ENCODE measurements at places on chromosomes 7 and 10. TPM values are rescaled to one million over a fixed set of nuclear protein-coding genes. Genes with fewer than 3 reads are reported as not detected.

The GNG11 gene
- total RNA-seq = 6.6 TPM

The CALML3 gene
- not detected for total RNA-seq

The GSDME gene
- total RNA-seq = 3.6 TPM

The FOXP2 gene
- 16.6 TPM for total RNA-seq

DNA sequence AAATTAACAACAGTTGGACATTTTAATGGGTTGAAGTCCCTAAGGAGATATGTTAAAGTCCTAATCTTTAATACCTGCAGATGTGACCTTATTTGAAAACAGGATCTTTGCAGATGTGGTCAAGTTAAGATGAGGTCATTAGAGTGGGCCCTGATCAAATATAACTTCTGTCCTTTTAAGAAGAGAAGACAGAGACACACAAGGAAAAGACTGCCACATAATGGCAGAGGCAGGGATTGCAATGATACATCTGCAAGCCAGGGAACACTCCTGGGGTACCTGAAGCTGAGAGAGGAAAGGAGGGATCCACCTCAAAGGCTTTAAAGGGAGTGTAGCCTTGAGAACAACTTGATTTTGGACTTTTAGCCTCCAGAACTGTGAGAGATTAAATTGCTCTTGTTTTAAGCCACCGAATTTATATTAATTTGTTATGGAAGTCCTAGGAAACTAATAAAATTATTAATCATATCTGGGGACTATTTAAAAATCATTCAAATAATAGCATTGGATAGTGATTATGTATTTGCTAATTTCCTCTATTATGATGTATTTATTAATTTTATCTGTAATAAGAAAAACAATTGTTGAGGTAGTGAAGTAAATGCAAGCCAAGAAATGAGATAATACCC is 700.0 kb upstream of the PCDH15 start:
- no peak overlapping the region for H3K27ac ChIP-seq
- H3K27me3 ChIP-seq = no peaks in the 10 kb centered on the region
- peak; percentile 13 for DNase-seq
- H3K4me3 ChIP-seq = no peak overlapping the region

GRCh38 chr7:114988026-114988425 is 66.1 kb downstream of the MDFIC start:
- H3K27me3 ChIP-seq = no peaks in the 10 kb centered on the region
- no peak overlapping the region for H3K4me3 ChIP-seq
- H3K36me3 ChIP-seq = no peaks in the 10 kb centered on the region
- DNase-seq = no peak

DNA sequence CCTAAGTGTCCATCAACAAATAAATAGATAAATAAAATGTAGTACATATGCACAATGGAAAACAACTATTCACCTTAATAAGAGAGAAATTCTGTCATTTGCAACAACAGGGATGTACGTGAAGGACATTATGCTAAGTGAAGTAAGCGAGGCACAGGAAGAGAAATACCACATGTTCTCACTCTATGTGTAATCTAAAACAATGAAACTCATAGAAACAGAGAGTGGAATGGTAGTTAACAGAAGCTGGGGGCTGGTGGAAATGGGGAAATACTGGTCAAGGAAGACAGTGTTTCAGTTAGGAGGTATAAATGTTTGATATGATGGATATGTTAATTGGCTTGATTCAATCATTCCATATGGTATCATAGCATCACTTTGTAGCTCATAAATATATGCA is 43.1 kb downstream of the ARL4A start:
- H3K27ac ChIP-seq = no peak overlapping the region
- no peak for DNase-seq
- H3K36me3 ChIP-seq = no peaks in the 10 kb centered on the region
- no peaks in the 10 kb centered on the region for H3K27me3 ChIP-seq
- H3K4me1 ChIP-seq = peaks cover 10% of the 10 kb centered on the region

DNA sequence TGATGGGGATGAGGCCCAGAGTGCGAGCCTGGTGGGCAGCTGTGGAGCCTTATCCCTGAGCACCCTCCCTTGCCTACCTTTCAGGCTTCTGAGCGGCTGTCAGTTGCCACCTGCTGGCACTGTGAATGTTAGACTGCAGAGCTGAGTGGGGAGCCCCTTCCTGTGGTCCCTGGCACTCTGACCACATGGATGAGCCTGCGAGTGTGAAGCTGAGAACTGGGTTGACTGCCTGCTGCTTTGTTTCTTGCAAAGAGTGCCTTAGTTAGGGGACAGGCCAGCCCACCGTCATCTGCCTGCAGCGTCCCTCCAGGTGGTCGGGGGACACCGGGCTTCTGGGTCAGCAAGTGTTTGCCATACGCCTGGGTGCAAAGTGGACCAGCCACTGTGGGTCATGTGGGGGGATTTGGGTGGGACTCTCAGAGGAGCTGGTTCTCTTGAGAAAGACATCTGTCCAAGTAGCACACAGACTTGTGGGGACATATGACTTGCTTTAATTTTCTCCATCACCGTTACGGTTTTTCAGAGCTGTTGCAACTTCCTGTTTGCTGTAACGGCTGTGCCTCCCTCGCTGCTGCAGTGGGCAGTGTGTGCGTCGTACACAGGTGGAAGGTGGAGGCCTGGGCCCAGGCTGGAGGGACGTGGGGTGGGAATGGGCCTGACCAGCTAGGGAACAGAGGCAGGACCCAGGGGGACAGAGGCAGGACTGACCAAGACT is 13.7 kb downstream of the INPP5A start:
- no peak overlapping the region for H3K4me3 ChIP-seq
- H3K4me1 ChIP-seq = peaks cover 34% of the 10 kb centered on the region
- no peaks in the 10 kb centered on the region for H3K27me3 ChIP-seq
- DNase-seq = no peak
- no peak overlapping the region for H3K27ac ChIP-seq
- no peaks in the 10 kb centered on the region for H3K36me3 ChIP-seq

- H3K4me1 ChIP-seq = peaks cover 35% of the 10 kb centered on the region
- peak; percentile 31 for DNase-seq
- no peak overlapping the region for H3K27ac ChIP-seq
- no peaks in the 10 kb centered on the region for H3K27me3 ChIP-seq
- H3K4me3 ChIP-seq = no peak overlapping the region
Observed at GRCh38 chr10:119368991-119369869, 161.9 kb downstream of the GRK5 start.

DNA sequence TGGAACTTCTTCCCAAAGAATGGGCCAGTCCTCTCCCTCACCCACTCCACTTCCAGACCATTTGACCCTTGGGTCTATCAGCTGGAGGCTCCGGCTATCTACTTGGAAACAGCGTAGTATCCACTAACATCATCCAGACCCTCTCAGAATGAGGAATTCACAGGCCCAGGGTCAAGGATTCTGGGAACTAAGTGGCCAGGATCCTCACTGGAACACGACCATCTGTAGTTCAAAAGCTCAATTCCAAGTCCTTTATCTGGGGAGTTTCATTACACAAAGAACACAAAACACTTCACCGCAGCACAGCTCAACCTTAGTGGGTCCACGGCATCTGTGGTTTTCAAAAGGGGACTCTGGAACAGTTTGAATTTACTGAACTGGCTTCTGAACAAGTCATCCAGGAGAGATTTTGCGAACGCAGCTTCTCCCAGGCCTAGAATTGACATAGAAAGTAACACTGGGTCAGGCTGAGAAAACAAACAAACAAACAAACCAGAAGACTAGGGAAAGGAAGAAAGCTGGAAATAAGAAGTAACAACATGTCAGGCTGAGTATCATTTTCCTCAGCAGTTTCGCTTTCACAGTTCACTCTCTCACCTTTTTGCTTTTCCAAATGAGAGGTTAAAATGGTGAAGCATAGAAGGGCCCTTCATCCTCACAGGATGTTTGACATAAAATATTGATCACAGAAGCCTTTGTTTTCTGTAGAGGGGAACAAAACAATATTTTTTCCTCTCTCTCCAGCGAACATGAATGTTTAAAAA is 57.6 kb upstream of the USP6NL start:
- H3K36me3 ChIP-seq = no peaks in the 10 kb centered on the region
- no peak for DNase-seq
- no peak overlapping the region for H3K4me3 ChIP-seq
- no peaks in the 10 kb centered on the region for H3K27me3 ChIP-seq

DNA sequence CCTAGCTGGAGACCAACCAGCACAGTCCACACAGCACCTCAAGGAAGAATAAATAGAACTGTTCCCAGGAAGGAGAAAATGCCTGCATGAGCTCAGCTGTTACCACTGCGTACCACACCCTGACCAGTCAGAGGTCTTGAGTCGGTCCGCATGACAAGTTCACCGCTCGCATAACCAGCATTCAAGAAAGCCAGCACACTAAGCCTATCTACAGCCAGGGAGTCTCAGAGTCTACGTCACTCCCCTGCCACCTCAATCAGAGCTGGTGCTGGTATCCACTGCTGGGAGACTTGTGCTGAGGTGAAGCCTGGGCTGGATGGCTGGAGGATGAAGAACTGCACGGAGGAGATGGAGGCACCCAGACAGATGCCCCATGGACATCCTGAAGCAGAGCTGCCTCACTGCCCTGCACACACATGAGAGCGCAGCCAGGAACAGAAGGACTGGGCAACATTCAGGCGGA is 19.6 kb downstream of the AKR1C1 start:
- peak overlapping the region; percentile 87 for H3K27ac ChIP-seq
- H3K27me3 ChIP-seq = no peaks in the 10 kb centered on the region
- DNase-seq = peak; percentile 89
- no peak overlapping the region for H3K4me3 ChIP-seq

DNA sequence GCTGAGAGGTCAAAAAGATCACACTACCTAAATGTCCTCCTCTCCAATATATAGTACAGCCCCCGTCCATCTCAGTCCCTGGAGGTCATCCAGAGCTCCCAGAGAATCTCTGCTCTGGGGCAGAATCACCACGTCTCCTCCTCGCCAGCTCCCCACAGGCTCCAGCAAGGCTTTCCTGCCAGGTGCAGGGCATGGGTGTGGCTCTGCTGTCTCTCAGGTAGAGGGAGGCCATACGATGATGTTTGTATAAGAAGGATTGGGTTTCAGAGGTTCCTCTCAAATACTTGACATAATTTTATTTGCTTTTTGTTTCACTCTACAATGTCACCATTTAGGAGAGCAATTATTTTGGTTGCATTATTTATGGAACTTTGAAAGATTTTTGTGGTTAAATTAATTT is 98.3 kb upstream of the PRSS58 start:
- DNase-seq = no peak
- no peak overlapping the region for H3K4me3 ChIP-seq
- H3K27me3 ChIP-seq = no peaks in the 10 kb centered on the region
- H3K36me3 ChIP-seq = no peaks in the 10 kb centered on the region
- H3K4me1 ChIP-seq = no peaks in the 10 kb centered on the region

DNA sequence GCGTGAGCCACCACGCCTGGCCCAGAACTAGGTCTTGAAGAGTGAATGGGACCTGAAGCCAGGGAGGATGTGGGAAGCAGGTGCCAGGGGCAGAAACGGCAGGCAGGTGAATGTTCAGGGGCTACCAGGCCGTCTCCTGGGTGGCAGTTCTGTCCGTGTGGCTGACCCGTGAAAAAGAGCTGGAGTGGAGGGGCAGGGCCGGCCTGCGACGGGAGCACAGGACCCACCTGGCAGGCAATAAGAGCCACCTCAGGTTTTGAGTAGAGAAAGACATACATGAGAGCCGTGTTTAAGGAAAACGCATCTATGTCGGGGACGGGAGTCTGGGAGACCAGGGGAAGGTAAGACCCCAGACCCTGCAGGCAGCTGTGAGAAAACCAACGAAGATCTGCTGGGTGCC is 70.7 kb upstream of the ATP6V0A4 start:
- H3K27me3 ChIP-seq = no peaks in the 10 kb centered on the region
- DNase-seq = no peak
- no peak overlapping the region for H3K4me3 ChIP-seq

DNA sequence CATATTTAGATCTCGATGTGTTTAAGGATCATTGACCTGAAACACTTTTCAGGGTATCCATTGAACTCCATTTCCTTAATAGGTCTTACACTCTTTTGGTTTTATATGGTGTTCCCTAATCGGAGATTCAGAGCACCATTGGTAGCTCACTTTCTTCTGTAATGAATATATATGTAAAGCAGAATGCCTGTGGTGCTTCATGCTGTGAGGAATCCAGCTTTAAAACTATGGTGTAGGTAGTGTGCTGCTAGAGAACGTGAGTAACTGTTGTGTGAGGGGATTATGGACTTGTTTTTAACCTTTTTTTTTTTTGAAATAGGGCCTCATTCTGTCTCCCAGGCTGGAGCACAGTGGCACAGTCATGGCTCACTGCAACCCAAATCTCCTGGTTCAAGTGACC is 376.9 kb upstream of the LRGUK start:
- no peak overlapping the region for H3K27ac ChIP-seq
- H3K36me3 ChIP-seq = no peaks in the 10 kb centered on the region
- no peak for DNase-seq
- H3K27me3 ChIP-seq = no peaks in the 10 kb centered on the region
- no peak overlapping the region for H3K4me3 ChIP-seq

GRCh38 chr7:132906193-132906835 is 175.6 kb downstream of the CHCHD3 start:
- no peak overlapping the region for H3K27ac ChIP-seq
- H3K36me3 ChIP-seq = no peaks in the 10 kb centered on the region
- no peak overlapping the region for H3K4me3 ChIP-seq
- H3K4me1 ChIP-seq = no peaks in the 10 kb centered on the region
- no peaks in the 10 kb centered on the region for H3K27me3 ChIP-seq

DNA sequence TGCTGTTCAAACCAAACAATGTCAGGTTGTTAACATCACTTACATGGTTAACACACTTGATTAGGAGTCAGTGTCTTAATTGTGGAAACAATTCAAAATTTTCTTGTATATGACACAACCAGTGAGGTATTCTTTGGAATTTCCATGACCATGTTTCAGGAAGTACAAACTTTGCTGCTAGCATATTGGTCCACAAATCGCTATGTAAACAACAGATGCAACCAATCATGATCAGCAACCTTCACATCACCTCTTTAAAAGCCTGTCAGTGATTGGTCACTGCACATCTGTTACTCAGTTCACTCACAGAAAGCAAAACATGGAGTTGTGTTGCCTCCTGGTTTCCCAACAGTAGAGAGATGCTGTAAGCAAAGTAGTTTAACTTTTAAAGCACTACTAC is 108.9 kb upstream of the FAM3C start:
- H3K4me3 ChIP-seq = no peak overlapping the region
- H3K4me1 ChIP-seq = no peaks in the 10 kb centered on the region
- no peak for DNase-seq
- no peak overlapping the region for H3K27ac ChIP-seq

GRCh38 chr7:88546808-88547207 is 212.7 kb upstream of the ZNF804B start:
- no peak overlapping the region for H3K4me3 ChIP-seq
- H3K36me3 ChIP-seq = no peaks in the 10 kb centered on the region
- H3K27ac ChIP-seq = no peak overlapping the region
- H3K27me3 ChIP-seq = no peaks in the 10 kb centered on the region

DNA sequence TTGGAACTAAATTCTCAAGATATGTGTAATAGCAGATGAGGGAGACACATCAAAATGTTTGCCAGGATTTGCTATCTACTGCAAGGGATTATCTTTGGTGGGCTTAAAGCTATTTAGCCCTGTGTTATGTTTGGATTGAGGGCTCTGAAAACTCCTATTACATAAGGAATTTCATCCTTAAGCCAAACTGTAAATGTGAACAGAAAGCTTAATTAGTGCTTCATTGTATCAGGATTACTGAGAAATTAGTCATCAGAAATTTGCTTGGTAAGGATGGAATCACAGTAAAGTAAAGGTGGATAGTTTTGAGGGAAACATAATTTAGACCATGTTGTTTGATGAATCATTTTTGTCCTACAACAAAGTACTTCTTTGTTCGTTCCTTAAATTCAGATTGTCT is 8.3 kb downstream of the ANKRD7 start:
- H3K4me3 ChIP-seq = no peak overlapping the region
- peaks cover 14% of the 10 kb centered on the region for H3K4me1 ChIP-seq
- H3K36me3 ChIP-seq = no peaks in the 10 kb centered on the region
- no peaks in the 10 kb centered on the region for H3K27me3 ChIP-seq
- no peak for DNase-seq

- no peaks in the 10 kb centered on the region for H3K27me3 ChIP-seq
- H3K4me1 ChIP-seq = peaks cover 2% of the 10 kb centered on the region
- no peak overlapping the region for H3K4me3 ChIP-seq
- DNase-seq = no peak
Observed at GRCh38 chr7:26096136-26096535, 55.9 kb upstream of the NFE2L3 start.
